ENCODE measurements at places on chromosomes 6 and 20. TPM values are rescaled to one million over a fixed set of nuclear protein-coding genes. Genes with fewer than 3 reads are reported as not detected.
A peak's percentile ranks its signal among the peaks of the same experiment; 100 is the strongest.

GRCh38 chr20:63252284-63252711 is 2.0 kb downstream of the NKAIN4 start:
- H3K36me3 ChIP-seq = peaks cover 4% of the 10 kb centered on the region
- peaks cover 70% of the 10 kb centered on the region for H3K27me3 ChIP-seq
- peaks cover 10% of the 10 kb centered on the region for H3K4me1 ChIP-seq
- no peak overlapping the region for H3K4me3 ChIP-seq
- H3K27ac ChIP-seq = no peak overlapping the region

DNA sequence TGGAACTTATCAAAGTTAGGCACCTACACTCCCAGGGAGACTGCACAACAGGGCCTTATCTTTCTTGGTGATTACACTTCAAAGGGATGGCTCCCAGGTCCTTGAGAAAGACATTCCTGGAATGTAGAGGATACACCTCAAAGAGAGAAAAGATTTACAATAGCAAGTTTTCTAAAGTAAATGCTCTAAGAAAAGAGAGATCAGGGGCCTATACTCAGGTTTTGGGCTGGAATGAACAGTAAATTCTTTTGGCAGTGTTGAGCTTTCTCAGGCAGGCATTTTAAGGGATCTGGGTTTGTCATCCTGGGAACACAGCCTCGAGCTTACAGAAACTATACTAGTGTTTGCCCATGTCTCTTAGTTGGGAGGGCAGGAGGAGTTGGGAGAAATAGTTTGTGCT is 31.7 kb upstream of the ME1 start:
- no peak overlapping the region for H3K4me3 ChIP-seq
- H3K27me3 ChIP-seq = no peaks in the 10 kb centered on the region
- no peak overlapping the region for H3K27ac ChIP-seq
- no peaks in the 10 kb centered on the region for H3K4me1 ChIP-seq
- DNase-seq = no peak

- no peaks in the 10 kb centered on the region for H3K27me3 ChIP-seq
- H3K36me3 ChIP-seq = no peaks in the 10 kb centered on the region
- DNase-seq = no peak
- H3K27ac ChIP-seq = peak overlapping the region; percentile 100
- H3K4me1 ChIP-seq = peaks cover 38% of the 10 kb centered on the region
Measured at GRCh38 chr6:137824556-137824879, 42.5 kb upstream of the TNFAIP3 start.

- H3K4me1 ChIP-seq = peaks cover 29% of the 10 kb centered on the region
- H3K36me3 ChIP-seq = no peaks in the 10 kb centered on the region
- peak overlapping the region; percentile 91 for H3K4me3 ChIP-seq
Measured at GRCh38 chr20:62792940-62793756, 3.1 kb upstream of the MRGBP start.

- peaks cover 37% of the 10 kb centered on the region for H3K4me1 ChIP-seq
- peak overlapping the region; percentile 61 for H3K27ac ChIP-seq
- DNase-seq = no peak
- peaks cover 24% of the 10 kb centered on the region for H3K36me3 ChIP-seq
- no peaks in the 10 kb centered on the region for H3K27me3 ChIP-seq
Measured at GRCh38 chr6:16146028-16146427, 17.1 kb downstream of the MYLIP start.

GRCh38 chr6:128919412-128920180 is 36.7 kb downstream of the LAMA2 start:
- H3K27me3 ChIP-seq = peaks cover 8% of the 10 kb centered on the region
- H3K36me3 ChIP-seq = no peaks in the 10 kb centered on the region
- no peak for DNase-seq

- no peak overlapping the region for H3K4me3 ChIP-seq
- H3K27ac ChIP-seq = no peak overlapping the region
- H3K36me3 ChIP-seq = no peaks in the 10 kb centered on the region
- no peak for DNase-seq
Measured at GRCh38 chr6:163341224-163342061, 73.1 kb upstream of the QKI start.

Gene RAMACL
- total RNA-seq = 0.82 TPM

Gene C6orf163
- 2.4 TPM for total RNA-seq

Measured in T-helper 17 cell (primary cell).